Suprapubic skin (tissue), 4 donors: ENCODE measurements at places on chromosomes 12 and 14. TPM values are rescaled to one million over a fixed set of nuclear protein-coding genes. Genes with fewer than 3 reads are reported as not detected.

DNA sequence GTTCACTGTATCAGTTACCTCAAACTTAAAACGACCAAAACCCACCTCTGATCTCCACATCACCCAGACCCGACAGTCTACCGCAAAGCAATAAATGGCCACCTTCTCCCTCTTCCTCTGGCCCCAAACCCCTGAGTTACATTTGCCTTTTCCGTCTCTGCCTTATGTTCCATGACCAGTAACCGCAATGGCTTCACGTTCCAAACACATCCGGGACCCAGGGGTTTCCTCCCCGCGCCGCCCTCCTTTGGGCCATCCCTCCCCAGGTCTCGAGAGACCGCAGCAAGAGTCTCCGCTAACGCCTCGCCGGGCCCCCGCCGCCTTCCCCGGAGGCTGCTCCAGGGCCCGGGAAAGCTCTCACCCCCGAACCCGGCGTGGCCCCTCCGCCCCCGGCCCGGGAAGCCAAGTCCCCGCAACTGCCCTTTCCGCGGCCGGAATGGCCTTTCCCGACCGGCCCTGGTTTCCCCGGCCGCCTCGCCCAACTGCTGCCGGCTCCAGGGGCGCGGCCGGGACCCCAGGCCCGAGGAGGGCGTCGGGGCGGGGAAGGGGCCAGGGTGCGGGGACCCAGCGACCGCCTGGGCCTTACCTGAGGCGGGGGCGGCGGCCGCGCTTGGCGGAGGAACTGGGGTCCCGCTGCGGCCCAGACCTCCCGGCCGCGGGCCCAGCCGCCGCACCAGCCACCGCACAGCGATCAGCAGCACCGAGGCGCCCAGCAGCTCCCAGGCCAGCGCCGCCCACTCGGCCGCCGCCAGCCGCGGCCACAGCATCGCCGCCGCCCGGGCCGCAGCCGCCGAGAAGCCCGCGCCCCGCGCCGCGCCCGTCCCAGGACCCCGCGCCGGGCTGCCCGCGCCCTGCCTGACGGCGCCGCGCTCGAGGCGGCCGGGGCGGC is at the start of gene ANKLE2:
Gene ANKLE2 (minus strand): TSS at position 801 of the 889 bp plus-strand sequence. CDS start 34 bp downstream, at position 767.
- peak; percentile 71 for DNase-seq

GRCh38 chr12:124663771-124664366 is 96.5 kb upstream of the NCOR2 start:
- no peak for DNase-seq

- DNase-seq, result no peak
Observed at GRCh38 chr14:65303899-65304222, 108.7 kb upstream of the FUT8 start.

DNA sequence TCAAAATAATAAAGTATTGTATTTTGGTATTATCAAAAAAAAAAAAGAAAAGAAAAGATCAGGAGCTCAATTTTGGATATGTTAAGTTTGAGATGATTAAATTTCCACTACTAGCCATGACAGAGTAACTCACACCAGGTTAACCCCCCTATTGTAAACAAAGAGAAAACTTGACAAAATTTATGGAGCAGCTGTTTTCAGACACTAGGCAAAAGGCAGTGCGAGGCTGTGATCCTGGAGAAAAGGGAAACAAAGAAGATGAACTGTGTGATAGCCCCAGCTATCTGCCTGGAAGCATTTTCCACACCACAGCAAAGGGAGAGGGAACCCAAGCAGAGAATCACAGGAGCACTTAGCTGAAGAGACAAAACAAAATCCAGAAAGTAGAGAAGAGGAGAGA is 145.0 kb downstream of the KIF21A start:
- DNase-seq, result no peak

DNA sequence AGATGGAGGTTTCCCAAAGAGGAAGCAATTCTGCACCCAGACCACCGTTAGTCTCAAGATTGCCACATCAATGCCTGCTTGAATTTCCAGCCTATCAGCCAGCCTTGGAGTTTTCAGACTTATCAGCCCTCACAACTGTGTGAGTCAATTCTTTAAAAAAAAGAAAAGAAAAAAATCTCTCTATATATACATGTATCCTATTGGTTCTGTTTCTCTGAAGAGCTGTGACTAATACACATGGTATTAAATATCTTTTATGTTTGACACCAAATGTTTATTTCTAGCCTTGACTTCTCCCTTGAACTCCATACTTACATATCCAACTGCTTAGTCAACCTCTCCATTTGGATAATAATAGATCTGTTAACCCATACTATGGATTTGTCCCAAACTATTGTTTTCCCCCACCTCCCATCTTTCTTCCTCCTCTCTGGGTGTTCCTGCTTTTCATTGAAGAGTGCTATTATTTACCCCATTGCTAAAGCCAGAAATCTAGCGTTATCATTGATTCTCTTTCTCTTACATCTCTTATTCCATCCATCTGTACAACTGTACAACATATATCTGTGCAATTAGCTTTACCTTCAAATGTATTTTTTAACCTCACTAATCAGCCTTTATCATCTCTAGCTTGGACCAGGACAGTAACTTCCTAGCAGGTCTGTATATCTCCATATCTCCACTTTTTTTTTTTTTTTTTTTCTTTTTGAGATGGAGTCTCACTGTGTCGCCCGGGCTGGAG is 22.7 kb upstream of the EID3 start:
- no peak for DNase-seq

DNA sequence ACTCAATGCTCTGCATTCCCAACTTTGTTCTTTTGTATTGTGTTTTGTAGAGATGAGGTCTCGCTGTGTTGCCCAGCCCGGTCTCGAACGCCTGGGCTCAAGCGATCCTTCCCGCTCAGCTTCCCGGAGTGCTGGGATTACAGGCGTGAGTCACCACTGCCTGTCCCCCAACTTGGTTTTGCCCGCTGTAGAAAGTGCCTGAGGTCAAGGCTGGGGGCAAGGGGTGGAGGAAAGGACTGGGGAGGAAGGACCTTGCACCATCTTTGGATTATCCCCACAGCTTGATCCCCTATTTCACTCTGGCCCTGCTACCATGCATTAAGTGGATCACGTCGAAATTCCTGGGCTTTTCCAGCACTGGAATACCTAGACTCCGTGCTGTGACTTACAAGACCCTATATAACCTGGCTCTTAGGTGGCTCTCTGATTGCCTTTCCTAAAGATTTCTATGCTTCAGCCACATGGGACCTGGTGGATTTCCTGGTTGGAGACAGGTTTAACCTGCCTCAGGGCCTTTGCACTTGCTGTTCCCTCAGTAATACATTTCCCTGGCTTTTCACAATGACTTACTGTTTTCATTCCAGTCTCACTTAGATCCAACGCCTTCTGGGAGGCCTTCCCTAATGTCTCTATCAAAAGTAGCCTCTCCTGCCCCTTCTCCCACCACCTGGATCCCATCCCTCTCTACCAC is 608 bp upstream of the PIANP start:
- DNase-seq, result no peak

ACOT6 gene
- not detected for total RNA-seq

GLIPR1L2 gene
- total RNA-seq, result 2.5 TPM

- DNase-seq, result peak; percentile 21
Observed at GRCh38 chr14:77148510-77149231, 7.1 kb upstream of the ZDHHC22 start.

DNA sequence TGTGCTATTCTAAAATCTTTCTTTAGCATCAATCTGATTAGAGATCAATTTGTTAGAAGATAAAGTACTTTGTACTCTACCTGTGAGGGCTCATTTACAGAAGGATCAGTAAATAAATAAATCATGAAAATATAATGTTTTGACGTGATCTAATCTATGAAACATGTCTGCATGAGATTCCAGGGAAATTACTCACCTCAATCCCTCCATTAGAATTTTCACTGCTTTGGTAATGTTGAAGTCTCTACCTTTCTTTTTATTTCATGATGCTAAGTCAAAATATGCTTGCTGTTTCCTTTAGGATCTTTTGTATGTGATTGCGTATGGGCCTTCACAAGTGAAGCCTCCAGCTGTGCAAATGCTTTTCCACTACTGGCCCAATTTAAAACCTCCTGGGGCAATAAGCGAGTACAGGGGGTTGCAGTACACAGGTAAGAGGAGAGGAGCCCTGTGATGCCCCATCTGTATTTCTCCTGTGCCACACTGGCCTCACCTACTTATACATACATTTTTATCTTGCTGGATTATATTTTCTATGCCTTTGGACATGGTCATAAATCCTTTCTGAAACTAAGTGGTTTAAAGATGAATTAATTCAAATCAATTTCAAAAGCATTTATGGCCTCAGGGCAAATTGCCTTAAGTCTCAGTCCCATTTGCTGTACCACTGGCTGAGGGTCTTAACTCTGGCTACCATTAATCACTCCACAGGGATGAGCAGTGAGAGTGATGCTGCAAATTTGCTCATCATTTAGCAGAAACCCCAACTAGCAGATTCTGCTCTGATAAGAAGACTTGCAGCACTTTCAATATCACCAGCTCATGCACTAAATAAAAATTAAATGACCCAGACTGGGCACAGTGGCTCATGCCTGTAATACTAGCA is 66.4 kb downstream of the UNC79 start:
- no peak for DNase-seq

CDCA3 gene
- total RNA-seq, result 5.4 TPM

DNA sequence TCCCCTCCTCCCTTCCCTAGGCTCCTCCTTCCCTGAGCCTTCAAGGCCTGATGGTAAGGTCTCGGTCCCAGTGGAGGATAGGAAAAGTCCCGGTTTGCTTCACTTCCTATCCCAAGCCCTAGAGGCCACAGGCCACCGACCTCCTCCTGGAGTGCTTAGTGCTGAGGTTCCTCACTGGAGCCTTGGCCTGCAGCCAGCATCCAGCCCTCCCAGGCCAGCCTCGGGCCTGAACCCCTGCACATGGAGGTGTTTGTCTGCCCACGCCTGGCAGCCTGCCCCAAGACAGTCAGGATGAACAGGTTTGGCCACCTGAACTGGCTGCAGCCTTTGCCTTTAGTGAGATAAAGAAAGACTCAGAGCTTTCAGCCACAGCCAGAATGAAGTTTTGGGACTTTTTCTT is 15.8 kb upstream of the KRT7 start:
- no peak for DNase-seq

DNA sequence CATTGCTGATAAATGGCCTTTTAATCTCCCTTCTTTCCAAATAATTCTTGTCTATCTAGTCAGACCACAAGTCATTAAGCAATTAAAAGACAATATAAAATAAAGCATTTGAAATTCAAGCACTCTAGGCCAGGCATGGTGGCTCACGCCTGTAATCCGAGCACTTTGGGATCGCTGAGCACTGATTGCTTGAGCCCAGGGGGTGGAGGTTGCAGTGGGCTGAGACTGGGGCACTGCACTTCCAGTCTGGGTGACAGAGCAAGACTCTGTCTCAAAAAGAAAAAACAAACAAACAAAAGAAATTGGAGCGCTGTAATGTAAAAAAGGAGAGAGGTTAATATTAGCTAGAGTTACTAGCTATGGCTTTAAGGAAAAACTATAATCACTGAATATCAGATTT is 30.5 kb upstream of the CSRP2 start:
- DNase-seq, result no peak

DNA sequence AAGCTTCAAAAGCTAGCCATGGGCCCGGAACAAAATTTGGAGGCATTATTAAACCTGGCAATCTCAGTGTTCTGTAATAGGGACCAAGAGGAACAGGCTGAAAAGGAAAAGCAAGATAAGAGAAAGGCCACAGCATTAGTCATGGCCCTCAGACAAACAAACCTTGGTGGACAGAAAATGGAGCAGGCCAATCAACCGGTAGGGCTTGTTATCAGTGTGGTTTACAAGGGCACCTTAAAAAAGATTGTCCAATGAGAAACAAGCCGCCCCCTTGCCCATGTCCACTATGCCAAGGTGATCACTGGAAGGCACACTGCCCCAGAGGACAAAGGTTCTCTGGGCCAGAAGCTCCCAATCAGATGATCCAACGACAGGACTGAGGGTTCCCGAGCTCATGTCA is 653.9 kb upstream of the TMEM132C start:
- DNase-seq, result no peak

DNA sequence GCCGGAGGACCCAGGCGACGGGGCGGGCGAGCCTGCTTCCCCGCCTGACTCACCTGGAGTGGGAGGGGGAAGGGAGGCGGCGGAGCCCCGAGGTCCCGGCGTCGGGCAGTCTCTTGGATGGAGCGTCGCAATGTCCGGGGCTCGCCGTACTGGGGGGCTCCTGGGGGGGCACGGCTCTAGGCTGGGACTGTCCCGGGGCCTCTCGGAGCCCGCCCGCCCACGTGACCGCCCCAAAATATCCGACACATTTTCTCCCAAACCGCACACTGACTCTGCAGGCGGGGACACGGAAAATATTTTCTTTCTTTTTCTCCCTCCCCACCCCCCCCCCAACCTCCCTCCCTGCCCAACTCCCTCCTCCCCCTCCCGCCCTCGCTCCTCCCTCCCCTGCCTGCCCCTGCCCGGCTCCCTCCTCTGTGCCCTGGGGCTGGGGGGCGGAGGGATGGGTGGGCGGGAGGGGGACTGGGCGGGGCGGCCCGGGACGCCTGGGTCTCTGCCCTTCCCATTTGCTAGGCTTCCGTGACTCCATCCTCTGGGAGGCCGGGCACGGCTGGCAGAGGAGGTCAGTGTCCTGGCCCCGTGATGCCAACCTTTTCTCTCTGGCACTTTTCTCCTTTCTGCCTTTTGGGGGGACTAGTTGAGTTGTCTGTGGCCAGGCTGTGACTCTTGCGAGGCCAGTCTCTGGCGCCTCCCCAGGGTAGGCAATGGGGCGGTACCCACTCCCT is at the start of gene RARG:
Gene RARG (minus strand): TSS at position 289 of the 725 bp plus-strand sequence. CDS start 4,664 bp downstream, outside the sequence.
- no peak for DNase-seq

KCNC2 gene
- total RNA-seq, result not detected

WDHD1 gene
- total RNA-seq, result 3.4 TPM

EPYC gene
- total RNA-seq, result not detected

GRCh38 chr14:102622262-102622885 is 29.9 kb downstream of the RCOR1 start:
- no peak for DNase-seq

SLCO1A2 gene
- total RNA-seq, result not detected

- DNase-seq, result no peak
Observed at GRCh38 chr14:81269100-81269978, 48.6 kb upstream of the GTF2A1 start.

ABCC9 gene
- 7.8 TPM for total RNA-seq

NAA30 gene
- total RNA-seq, result 16.4 TPM

ACVRL1 gene
- 42.7 TPM for total RNA-seq

TMX1 gene
- 33.0 TPM for total RNA-seq

PPP4R4 gene
- total RNA-seq, result 0.24 TPM

DNA sequence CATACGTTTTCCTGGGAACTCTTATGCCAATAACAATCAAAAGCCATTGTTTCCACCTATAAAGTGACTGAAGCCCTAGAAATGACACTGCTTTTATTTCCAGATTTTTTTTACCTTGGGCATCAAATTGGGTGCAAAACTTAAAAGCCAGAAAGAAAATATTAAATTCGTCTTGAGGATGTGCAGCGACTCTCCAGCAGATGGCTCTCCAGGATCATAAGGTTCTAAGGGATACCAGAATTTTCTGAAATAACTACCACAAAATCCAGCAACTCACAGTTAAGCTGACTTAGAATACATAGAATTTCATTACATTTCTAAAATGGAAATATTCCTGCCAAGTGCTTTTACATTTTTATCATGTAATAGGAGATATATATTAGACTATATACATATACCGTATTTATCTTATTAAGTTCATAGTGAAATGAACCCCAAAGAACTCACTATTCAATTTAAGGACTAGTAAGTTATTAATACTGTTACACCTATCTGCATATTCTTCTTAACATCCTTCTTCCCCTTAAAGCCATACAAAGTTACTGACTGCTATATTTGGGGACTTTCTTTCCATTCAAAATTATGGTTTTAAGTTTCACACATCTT is 44.0 kb downstream of the ARMH4 start:
- DNase-seq, result no peak
